ENCODE measurements at places on chromosomes 1 and 21.

DNA sequence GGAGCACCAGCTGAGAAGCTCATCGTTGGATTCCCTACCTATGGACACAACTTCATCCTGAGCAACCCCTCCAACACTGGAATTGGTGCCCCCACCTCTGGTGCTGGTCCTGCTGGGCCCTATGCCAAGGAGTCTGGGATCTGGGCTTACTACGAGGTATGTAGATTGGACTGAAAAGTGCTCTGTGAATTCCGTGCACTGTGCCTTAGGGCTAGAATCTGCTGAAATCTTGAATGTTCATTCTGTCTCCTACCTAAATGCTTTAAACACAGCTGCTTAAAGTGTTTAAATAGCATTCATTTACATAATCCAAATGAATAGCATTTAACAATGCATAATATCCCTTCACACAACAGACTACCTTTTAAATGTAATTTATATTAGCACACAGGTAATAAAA lies 27.9 kb downstream of the CHIA start:
- no peak for DNase-seq

GRCh38 chr21:35423709-35424108 lies 374.6 kb upstream of the RUNX1 start:
- DNase-seq: no peak

DNA sequence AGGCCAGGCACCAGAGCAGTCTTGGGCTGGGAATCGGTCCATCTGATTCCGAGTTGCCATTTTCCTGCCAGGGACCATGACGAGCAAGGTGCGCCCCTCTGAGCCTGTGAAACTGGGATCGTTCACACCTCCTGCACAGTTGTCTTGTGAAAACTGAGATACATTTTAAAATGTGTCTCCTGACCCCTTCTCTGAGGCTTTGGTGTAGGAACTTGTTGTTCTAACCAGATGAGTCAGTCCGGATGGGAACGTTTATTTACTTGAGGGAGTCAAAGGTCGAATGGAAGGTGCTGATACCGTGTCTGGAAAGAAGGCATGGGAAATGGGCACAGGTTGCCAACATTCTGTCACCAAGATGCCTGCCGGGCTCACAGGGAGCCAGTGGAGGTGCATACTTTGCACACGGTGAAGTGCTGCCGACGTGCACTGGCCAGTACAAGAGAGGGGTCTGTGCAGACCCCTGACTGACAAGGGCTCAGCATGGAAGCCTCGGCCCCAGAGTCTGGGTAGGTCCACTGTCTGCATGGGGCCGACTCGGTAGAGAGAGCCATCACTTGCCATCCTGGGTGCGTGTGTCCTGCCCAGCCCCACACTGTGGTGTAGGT lies 7.4 kb upstream of the KCNN3 start:
- no peak for DNase-seq

DNA sequence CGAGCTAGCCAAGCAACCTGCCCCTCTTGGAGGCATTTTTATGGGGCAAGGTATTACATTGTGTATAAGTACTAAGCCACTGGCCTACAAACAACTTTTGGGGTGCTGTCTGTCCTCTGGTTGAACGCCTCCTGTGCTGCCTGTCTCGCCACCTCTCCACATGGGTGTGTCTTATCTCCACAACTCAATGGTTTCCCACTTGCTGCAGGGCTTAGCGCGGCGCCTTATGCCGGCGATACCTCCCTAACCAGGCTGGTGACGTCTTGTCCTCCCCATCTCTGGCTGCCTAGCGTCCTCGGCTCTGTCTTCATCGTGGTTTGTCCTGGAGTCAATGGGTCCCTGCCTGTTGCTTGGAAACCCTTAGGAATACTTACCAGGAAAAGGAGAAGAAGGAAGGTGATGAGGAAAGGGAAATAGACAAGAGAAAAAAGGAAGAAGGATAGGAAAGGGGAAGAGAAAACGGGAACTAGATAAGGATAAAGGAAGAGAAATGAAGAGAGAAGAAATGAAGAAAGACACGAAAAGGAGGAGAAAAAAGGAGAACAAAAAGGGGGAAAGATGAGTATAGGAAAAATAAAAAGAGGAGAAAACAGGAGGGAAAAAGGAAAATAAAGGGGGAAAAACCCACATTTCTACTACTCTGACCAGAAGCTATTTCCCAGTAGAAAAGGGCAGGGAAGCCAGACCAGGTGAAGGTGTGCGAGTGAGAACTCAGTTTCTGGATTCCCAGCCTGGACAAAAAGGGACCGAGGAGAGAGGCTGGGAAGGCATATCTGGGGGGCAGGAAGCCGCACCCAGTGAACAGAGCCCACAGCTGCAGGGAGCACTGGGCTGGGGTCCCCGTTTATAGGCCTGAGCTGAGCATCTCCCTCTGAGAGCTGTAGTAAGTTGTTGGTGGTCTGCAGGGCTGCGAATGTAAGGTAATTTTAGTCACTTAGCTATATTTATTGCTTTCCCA lies 86.2 kb downstream of the CLIC6 start:
- no peak for DNase-seq

DNA sequence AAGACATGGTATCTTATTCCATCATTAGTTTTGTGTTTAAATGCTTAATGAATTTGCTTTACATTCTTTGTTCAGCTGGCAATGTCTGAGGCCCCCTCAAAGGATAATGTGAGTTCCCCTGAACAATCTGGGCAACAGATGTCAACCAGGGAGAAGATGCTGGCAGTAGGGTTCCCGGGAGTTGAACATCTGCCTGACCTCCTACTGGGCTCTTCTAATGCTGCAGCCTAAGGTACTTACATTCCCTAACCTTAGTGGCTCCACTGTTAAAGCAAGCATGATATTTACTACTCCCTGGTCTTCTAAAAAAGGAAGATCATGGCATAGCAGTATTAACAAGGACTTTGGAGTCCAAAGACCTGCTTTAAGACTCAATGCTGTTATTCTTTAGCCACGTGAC lies 574.9 kb upstream of the NR5A2 start:
- DNase-seq: no peak

GRCh38 chr1:95604771-95605170 lies 370.8 kb downstream of the RWDD3 start:
- DNase-seq: no peak

GRCh38 chr1:65958561-65959350 lies 166.1 kb downstream of the PDE4B start:
- no peak for DNase-seq

DNA sequence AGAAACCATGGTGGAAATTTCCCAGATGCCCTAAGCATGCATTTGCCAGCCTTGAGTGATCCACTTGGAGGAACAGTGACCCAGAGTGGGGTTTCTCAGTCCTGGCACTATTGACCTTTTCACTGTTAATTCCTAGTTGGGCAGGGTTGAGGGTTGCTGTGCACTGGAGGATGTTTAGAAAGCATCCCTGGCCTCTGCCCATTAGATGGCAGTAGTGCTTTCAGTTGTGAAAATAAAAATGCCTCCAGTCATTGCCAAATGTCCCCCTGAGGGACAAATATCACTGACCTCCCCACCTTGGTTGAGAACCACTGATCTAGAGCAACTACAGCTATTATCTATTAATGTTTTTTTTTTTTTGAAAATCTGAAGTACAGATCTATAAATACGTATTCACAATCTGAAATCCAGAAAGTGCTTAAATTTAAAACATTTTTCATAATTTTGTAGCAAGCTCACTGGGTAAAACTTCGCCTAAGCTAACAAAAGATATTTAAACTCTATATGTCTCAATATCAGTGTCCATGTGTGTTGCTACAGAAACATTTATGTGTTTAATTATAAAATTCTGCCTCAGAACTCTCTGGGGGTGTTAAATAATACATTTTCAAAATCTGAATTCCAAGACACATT lies 27.3 kb downstream of the F3 start:
- no peak for DNase-seq

Measured in C1 segment of cervical spinal cord (tissue), 14 donors.